NCI-H1417 (cell line): ENCODE measurements at places on chromosomes 6 and 20.

- no peak for DNase-seq
Measured at GRCh38 chr20:5127859-5128424, 1.1 kb downstream of the CDS2 start.

DNA sequence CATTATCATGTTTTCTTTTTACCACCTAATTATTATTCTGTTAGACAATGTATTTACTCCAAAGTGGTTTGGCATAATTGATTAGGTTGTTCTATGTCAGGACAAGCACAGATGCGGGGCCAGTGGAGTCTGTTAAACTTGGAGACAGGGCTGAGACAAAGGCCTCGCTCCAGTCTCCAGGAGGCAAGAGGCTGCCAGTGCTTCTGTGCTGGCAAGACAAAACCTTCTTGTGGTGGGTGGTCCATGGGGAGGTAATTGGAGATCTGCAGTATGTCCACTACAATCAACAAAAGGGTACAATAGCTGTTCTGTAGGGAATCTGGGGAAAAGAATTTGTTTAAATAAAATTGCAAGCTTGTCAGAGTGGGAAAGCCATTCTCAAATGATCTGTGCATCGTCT is 677.2 kb upstream of the SLC35B3 start:
- DNase-seq, result no peak

- no peak for DNase-seq
Measured at GRCh38 chr20:20084296-20084752, 32.0 kb downstream of the CFAP61 start.

- no peak for DNase-seq
Measured at GRCh38 chr20:58361481-58362205, 27.4 kb upstream of the VAPB start.

- no peak for DNase-seq
Measured at GRCh38 chr20:17893445-17893844, 75.1 kb downstream of the SNX5 start.

- DNase-seq, result no peak
Measured at GRCh38 chr6:63609231-63609630, 26.4 kb upstream of the PHF3 start.

GRCh38 chr20:44212792-44213191 is 2.2 kb upstream of the OSER1 start:
- no peak for DNase-seq

GRCh38 chr6:41783106-41783780 is 2.7 kb downstream of the PRICKLE4 start:
- no peak for DNase-seq

GRCh38 chr20:53778736-53779135 is 185.1 kb upstream of the ZNF217 start:
- DNase-seq, result no peak

DNA sequence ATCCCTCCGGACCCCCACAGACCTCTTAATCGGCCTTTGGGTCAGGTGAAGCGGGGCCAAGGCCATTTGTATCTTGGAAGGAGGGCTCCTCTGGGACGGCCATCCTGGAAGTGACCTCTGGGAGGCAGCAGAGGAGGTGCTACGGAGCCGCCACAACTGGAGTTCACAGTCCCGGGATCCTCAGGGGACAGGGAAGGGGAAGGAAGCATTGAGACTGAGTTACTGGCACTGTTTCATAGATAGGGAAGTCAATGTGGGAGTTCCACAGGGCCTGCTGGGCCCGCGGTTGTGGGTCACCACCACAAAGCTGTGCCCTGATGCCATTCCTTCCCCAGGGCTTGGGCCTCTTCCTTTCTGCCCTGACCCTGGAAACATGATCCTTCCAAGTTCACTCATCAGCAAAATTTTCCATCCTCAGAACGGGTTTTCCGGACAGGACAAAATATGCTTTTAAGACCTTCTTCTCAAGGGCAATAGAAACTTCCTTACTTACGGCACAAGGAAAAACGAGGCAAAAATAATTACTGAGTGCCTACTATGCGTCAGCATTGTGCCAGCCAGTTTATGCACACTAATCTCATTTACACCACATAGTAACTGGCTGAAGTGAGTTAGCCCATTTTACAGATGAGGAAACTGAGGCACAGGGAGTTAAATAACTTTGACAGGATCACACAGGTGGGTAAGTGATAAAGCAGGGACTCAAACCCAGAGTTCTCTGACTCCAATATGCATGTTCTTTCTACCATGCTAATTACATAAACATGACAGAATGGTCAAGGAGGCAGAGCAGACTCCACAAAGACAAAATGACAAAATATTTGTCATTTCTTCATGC is 143.8 kb downstream of the UNC5CL start:
- DNase-seq, result no peak

DNA sequence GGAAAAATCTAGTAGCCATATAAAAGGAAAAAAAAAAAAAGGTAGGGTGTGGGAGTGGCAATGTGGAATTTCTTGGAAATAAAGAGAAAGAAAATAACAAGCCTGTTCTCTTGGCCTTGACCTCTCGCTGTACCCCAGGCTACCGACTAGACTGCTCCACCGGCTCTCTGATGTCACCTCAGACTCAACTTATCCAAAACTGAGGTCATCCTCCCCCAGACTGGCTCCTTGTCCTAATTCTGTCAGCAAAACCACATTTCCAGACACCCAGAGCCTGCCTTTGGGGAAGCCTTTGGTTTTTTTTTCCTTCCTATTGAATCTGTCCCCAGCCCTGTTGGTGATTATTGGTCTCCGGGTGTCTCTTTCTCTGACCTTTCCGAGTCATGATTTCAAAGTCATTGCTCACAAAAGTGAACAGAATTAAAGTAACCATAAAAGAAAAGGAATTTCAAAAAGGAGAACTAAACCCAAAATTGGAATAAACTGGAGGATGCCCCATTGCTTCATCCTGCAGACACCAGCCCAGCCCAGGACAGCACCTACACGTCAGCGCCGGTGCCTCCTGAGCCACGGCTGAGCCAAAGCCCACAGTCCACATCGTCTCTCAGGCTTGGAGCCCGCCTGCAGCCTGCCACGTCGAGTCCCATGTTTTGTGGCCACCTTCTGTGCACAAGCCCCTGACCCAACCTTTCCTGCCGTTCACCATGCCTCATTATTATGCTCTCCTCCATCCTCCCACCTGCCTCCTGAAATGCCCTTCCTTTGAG is 170.7 kb downstream of the MYLK4 start:
- DNase-seq, result no peak

GRCh38 chr6:35486005-35486925 is 10.6 kb downstream of the TEAD3 start:
- DNase-seq, result no peak

- no peak for DNase-seq
Measured at GRCh38 chr6:150238336-150238741, 95.5 kb downstream of the PPP1R14C start.

DNA sequence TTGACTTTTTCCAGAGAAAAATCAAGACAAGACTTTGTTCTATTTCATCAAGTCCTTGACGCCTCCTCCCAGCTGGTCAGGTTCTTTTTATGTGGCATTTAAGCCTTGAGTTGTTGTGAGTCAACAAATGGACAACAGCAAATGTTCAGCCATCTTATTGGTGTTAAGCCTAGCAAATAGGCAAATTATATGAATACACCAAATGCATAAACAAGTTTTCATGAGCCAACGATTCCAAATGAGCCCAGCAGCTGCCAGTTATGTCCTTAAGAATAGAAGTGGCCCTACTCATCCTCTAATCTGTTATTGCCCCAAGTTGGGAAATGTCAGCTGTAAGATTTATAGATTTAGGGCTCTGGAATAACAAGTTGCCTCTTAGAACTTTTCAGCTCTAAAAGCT is 312.0 kb downstream of the SOX4 start:
- DNase-seq, result no peak

DNA sequence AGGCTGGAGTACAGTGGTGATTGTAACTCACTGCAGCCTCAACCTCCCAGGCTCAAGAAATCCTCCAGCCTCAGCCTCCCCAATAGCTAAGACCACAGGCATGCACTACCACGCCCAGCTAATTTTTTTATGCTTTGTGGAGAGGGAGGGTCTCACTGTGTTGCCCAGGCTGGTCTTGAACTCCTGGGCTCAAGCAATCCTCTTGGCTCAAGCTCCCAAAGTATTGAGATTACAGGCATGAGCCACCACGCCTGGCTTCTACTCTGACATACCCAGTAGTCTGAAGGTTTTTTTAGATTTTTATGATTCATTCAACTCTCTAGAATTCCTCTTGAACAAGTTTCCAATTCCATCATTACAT is 1.3 kb upstream of the ARHGAP18 start:
- no peak for DNase-seq

- no peak for DNase-seq
Measured at GRCh38 chr6:56647172-56647762, 4.6 kb upstream of the DST start.

- DNase-seq, result peak; percentile 89
Measured at GRCh38 chr6:168102315-168102985, 23.4 kb upstream of the FRMD1 start.

DNA sequence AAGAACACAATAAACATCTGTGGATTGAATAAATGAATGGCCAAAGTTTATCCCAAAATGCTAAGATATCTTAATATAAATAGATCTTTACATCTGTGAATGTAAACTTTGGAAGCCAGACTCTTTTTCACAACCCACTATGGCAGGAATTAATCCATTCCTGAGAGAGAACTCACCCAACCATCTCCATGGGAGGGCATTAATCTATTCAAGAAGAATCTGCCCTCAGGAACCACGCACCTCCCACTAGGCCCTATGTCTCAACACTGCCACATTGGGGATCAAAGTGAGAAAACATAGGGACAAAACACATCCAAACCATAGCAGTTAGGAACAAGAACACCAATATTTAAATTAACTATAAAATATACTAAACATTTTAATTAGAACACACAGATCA is 3.4 kb downstream of the UBE3D start:
- no peak for DNase-seq
